Psoas muscle (tissue), 8 donors: ENCODE measurements at places on chromosomes 2 and 18.
A peak's percentile ranks its signal among the peaks of the same experiment; 100 is the strongest.

DNA sequence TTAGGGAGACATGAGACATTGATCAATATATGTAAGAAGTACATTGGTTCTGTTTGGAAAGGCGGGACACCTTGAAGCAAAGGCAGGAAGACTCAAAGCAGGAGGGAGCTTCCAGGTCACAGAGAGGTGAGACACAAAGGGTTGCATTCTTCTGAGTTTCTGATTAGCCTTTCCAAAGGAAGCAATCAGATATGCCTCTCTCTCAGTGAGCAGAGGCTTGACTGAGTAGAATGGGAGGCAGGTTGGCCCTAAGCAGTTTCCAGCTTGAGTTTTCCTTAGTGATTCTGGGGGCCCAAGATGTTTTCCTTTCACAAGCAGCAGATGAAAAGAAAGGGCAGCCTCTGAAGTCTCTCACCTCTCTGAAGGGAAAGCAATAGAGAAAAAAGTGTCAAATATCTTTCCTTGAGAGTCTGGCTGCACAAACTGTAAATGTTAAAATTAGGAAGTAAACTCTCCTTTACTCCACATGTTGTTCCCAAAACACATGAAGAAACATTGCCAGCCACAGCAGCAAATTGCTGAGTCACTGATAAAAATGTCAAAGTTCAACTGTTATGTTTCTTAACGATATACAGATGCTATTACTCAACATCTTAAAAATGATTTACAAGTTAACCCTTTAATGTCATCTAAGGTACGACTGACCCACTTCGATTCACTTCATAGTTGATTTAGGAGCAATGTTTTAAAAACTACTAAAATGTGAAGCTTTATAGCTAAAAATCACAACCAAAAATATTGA is 40.3 kb downstream of the CYB5A start:
- DNase-seq: no peak

GRCh38 chr2:208978946-208979345 is 444.9 kb upstream of the MAP2 start:
- DNase-seq: no peak

DNA sequence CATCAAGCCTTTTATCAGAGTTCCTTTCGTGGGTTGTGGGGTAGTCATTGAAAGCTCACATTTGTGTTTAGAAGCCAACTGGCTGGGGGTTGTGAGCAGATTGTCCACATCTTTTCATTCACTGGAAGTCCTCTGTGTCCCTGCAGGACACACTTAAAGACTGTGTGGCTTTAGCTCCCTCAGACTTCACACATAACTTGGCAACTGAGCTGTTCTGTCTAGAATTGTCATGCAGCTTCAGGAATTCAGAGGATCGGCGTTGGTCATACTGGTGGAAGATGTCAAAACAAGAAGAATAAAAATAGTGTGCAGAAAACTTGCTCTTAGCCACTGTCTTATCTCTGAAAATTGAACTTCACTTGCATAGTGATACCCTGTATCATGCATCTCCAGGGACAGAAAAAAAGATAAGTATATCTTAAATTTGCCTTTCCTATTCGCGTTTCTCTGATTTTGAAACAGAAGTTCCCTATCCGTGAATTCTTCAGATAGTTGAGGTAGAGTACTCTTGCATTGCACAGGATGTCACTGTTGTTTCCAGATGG is 49.6 kb downstream of the TRAPPC12 start:
- DNase-seq: no peak

- DNase-seq: no peak
Measured at GRCh38 chr2:236254001-236254400, 10.2 kb downstream of the ASB18 start.

DNA sequence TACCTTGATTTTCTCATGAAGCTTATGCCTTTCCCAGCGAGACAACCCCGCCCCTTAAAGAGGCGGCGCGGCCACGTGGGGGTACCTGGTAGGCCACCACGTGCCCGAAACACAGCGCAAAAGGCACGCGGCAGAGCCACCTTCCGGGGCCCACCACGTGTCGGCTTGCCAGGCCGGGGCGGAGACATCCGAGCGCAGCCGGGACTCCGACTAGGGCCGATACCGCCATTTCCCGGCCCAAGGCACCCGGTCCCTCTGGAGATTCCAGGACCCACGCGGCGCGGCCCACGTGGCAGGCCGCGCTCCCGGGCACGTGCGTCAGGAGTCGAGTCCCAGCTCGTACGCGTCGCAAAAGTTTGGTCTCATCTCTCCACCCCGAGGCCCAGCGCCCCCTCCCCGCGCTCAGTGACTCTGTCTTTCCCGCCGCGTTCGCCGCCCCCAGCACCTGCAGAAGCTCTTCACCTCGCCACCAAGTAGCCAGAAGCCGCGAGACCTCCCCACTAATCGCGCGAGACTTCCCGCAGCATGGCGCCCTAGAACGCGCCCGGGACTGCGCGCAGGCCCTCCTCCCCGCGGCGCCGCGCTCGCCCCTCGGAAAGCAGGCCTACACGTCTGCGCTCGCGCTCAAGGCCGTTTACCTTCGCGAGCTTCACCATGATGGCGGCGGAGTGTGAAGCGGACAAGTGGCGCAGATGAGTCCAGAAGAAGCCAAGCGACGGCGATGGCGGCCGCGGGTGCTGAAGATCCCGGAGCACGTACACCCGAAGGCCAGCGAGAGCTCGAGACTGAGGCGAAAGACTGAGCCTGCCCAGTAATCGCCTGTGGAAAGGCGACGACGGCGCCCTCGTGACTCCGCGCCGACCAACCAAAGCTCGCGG is at the start of gene NCL:
TSS of gene NCL (minus strand) at position 787 of the 878 bp plus-strand sequence. CDS start at position 656, 131 bp downstream.
- DNase-seq: peak; percentile 93

- DNase-seq: no peak
Measured at GRCh38 chr2:6301426-6301825, 564.3 kb downstream of the CMPK2 start.

GRCh38 chr18:28582724-28583123 is 405.8 kb upstream of the CDH2 start:
- DNase-seq: no peak

DNA sequence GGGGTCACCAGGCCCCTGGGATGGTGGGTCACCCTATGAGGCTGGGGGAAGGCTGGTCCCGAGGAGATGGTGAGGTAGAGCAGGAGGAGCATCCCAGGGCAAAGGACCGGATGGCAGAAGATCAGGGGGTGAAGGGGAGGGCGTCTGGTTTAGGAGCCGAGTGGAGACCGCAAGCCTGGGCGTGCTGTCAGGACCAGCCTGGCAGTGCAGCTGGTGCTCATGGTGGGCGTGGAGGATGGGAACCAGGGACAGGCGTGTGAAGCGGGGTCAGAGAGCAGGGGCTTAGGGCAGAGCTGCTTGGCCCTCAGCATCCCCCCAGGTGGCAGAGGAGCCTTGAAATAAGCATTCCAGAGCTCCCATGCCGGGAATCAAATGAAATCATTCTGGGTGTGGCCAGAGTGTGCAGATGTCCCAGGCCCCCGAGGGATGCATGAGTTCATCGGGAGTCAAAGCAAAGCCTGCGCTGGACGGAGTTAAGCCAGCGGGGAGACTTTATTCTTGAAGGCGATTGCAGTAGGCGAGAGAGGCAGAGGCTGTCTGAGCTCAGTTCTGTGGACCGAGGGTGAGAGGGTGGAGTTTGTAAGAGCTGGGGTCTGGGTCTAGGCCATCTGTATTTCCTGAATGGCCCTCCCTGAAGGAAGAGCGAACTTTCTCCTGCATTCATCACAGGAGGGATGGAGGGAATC is 33.1 kb upstream of the MBP start:
- peak; percentile 91 for DNase-seq

DNA sequence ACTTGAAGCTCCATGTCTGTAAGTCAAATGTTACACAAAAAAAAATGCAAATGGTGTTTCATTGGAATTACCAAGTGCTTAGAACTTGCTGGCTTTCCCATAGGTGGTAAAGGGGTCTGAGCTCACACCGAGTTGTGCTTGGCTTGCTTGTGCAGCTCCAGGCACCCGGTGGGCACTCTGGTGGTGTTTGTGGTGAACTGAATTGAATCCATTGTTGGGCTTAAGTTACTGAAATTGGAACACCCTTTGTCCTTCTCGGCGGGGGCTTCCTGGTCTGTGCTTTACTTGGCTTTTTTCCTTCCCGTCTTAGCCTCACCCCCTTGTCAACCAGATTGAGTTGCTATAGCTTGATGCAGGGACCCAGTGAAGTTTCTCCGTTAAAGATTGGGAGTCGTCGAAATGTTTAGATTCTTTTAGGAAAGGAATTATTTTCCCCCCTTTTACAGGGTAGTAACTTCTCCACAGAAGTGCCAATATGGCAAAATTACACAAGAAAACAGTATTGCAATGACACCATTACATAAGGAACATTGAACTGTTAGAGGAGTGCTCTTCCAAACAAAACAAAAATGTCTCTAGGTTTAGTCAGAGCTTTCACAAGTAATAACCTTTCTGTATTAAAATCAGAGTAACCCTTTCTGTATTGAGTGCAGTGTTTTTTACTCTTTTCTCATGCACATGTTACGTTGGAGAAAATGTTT is 97.9 kb upstream of the IL1R2 start:
- DNase-seq: no peak

- DNase-seq: peak; percentile 55
Measured at GRCh38 chr2:230668184-230668938, 44.3 kb upstream of the CAB39 start.

DNA sequence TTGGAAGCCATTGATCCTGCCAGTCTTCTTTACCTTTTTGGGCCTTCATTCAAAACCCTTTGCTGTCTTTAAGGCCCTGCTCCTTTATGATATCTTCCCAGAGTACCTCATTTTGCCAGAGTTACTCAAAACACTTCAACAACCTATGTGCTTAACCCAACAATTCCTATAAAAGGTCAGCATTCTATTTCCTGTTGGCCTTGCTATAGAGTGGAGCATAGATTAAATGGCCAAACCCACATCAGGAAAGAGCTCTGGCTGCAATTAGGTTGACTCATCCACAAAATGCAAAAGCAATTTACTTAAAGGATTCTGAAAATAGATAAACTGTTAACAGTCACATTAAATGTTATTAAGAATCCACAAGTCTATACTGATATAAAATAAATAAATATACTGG is 21.2 kb downstream of the MRPL33 start:
- DNase-seq: no peak

DNA sequence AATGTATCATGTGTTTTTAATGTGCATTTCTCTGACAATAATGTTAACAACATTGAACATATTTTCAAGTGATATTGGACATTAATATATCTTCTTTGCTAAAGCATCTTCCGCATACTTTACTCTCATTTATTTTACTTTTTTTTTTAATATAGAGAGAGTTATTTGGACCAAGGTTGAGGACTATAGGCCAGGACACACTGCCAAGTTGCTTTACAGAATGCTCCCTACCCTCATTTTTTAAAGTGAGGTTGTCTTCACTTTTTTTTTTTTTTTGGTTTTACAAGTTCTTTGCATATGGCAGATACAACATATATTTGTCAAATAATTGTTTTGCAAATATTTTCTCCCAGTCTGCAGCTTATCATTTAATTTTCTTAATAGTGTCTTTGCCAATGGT is 201.8 kb downstream of the OSR1 start:
- no peak for DNase-seq

DNA sequence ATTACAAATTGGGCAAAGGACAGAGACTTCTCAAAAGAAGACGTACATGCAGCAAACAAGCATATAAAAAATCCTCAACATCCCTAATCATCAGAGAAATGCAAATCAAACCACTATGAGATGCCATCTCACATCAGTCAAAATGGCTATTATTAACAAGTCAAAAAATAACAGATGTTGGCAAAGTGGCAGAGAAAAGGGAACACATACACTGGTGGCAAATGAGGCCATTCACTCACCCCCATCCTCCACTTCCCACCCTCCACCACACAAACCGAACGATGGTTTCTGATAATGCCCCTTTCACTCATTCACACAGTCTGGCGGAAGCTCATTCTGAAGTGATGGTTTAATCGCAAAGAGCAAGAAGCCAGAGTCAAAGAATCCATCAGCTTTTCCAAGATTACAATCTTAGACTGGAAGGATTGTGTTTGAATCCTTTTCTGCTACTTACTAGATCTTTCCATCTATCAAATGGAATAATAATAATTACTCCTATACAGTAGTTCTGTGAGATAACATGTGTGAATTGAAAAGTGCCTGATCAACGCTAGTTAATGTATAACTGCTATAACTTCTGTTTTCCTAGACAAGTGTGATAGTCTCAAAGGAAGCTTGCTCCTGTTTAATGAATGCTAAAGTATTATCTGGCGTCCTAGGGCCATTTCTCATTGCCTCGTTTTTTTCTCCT is 16.9 kb upstream of the CD28 start:
- DNase-seq: no peak

- no peak for DNase-seq
Measured at GRCh38 chr2:201984800-201985525, 48.7 kb upstream of the FZD7 start.

GRCh38 chr2:67646714-67647333 is 249.7 kb downstream of the ETAA1 start:
- DNase-seq: no peak

DNA sequence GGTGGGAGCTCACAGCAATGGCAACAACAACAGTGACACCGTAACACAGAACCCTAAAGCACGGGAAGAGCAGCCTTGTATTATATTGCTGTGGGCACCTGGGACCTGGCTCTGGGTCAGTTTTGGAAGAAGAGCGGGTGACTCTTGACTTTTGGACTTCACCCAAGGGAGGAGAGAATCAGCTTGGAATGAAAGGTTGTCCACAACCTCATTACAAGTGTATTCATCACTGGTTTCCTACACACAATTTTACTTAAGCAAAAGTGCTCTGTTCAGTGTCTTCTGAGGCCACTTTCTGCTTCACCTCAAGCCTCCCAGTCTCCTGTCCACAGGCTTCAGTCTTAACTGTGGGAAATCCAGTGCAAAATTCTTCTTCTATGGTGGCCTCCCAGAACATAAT is 263.8 kb downstream of the KCNE4 start:
- no peak for DNase-seq

DNA sequence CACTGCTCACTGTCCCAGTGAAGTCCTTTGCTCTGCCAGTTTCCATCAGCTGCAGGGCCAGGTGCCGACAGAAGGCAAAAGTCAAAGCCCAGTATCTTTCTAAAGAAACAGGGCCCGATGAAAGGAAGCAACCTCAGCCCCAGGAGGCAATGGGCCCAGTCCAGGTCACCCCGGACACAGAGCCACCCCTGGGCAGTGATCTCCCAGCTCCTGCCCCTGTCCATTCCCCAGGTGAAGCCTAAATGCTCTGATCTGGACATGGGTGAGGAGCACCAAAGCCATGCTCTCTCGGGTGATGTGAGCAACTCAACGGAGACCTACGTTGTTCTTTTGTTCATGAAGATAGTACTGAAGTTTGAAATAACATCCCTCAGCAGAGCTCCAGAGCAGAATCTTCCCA is 61.6 kb downstream of the HDAC4 start:
- no peak for DNase-seq

- DNase-seq: peak; percentile 70
Measured at GRCh38 chr2:238287737-238288649, at the start of gene PER2. PER2 (minus strand) TSS chr2:238288610; CDS start chr2:238277936, 10,674 bp downstream.

DNA sequence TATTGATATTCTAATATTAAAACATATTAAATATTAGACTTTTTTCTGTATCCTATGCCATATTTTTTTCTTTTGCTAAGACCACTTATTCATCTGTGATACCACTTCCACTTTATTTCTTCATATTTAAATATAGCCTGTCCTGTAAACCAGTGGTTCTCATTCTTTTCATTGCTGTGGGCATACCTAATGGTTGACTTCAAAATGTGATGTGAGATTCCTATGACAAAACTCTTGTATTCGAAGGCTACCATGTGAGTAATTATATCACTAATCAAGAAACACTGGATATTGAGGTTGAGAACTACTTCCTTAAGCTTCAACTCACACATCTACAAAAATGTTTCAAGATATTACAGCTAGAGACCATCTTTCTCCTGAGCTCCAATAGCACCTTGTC is 3.6 kb downstream of the SCRN3 start:
- no peak for DNase-seq

- no peak for DNase-seq
Measured at GRCh38 chr18:69128978-69129377, 271.7 kb upstream of the DOK6 start.
